ENCODE measurements at places on chromosomes 5 and 9.

GRCh38 chr9:113417370-113417769 lies 6.8 kb downstream of the C9orf43 start:
- DNase-seq, result no peak

DNA sequence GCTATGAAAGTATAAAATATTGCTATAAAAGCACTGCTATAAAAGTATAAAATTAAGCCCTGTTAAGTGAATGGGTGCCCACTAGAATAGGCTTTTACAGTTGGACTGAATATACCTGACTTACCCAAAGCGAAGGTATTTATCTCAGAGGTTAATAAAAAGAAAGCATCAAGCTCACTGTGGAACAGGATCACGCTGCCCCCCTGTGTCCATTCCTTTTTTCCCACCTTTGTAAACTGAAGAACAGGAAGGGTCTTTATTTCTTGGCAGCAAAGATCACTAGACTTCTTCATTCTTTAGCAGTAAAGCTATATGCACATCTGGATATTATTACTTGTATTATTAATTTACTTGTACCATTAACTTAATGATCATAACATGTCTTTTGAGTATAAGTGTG lies 22.1 kb upstream of the PLPP6 start:
- DNase-seq, result no peak

DNA sequence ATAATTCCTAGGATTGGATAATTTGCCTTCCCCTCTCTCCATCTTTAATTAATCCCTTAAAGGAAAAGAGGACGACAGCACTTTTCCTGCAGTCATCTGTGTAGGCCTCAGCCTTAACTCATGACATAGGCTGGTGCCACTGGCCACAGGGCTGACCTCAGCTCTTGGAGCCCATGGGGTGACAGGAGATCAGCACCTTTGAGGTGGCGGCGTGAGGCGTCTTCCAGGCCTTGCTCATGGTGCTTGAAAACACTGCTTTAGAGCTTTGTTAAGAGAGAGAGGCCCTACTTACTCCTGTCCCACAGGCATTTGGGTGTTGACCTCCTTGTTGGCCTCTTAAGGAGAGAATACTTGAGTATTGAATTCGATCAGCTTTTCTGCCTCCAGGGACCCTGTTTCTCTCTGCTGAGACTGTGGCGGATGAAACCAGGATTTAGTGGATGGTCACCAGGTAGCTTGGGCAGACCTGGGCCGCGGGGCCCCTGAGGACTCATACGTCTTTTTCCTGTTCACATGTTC lies 23.4 kb downstream of the TENT4A start:
- DNase-seq, result no peak

DNA sequence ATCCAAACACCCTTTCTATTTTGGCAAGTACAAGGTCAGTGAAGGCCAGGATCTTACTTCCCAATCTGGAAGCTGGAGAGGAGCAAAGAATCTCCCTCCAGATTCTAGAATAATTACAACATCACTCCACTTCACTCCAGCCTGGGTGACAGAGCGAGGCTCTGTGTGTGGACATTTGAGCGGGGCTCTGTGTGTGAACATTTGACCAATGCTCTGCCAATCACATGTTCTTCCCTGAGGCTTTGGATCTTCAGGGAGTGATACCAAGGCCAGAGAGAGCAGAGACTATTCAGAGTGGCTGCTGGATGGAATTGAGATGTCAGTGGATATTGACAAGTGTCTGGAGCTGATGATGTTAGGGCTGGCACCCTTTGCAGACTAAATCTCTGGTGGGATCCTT lies 24.7 kb upstream of the ANKRD34B start:
- no peak for DNase-seq

DNA sequence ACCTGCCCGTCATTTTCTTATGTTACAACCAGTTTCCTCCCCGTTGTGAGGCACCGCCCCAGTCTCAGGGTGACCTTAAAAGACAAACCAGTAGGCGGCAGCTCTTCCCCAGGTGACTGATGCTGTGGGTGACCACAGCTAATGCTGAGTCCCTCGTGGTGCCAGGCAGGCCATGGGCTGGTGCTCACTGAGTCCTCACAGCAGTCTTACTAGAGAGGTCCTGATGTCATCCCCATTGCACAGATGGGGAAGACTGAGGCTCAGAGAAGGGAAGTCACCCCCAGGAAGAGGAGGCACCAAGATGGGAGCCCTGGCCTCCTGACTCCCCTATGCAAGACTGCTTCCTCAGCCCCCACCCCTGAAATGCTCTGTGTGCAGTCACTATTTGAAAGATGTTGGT lies 978 bp downstream of the CFAP157 start:
- DNase-seq, result no peak

All from CMK (cell line).